NCI-H510A (cell line): ENCODE measurements at places on chromosomes 5 and 9.

DNA sequence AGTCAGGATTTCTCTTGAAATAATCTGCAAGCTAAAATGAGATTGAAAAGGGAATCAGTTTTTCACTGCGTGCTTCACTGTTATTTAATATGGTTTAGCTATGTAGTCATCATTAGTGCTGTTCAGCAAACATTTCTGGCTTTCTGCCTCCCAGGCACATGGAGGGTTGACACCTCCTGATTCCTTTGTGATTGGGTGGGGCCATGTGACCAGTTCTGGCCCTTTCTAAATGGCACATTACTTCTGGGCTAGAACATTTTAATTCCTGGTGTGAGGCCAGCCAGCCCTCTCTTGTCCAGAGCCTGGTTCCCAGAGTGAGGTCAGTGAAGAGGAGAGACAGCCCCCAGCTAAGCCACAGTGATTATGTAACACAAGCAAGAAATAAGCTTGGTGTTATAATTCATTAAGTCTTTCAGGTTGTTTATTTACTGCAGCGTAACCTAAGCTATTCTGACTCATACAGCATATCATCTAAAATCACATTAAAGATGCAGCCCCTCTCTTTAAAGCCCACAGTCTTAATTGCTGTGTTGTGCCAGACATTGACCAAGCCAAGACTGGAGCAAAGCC is 17.4 kb upstream of the ARSI start:
- no peak for DNase-seq

- no peak for DNase-seq
These were observed 53.6 kb downstream of the PDCD1LG2 start for GRCh38 chr9:5563886-5564285.

- no peak for DNase-seq
These were observed 215.5 kb downstream of the PDZD2 start for GRCh38 chr5:31854181-31855133.

DNA sequence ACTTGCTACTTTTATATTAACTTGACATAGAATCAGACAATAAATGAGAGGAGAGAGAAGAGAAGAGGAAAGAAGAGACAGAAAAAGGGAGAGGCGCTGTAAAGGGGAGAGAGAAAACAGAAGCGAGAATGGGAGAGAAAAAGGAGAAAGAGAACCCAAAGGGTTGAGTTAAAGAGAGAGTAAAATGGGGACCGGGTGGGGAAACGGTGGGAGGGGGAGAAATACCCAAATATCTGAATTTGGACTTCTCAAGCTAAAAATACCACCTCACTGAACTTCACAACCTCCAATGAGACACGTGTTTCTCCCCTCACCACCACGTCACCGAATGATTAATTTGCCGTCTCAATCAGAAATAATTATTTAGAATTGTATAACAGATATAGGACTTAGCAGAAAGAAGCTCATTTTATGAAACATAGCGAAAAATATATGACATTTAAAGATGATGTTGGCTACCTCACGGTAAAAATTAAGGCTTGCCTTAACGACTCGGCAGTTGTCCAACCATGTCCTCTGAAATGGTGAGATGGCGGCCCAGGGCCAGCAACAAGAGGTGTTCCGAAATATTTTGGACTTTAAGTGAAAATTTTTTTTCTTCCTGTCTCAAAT is 204.1 kb downstream of the MEF2C start:
- no peak for DNase-seq

GRCh38 chr5:68818057-68818695 is 275.6 kb upstream of the SLC30A5 start:
- no peak for DNase-seq

GRCh38 chr5:111122398-111122797 is 30.2 kb downstream of the WDR36 start:
- DNase-seq = no peak

DNA sequence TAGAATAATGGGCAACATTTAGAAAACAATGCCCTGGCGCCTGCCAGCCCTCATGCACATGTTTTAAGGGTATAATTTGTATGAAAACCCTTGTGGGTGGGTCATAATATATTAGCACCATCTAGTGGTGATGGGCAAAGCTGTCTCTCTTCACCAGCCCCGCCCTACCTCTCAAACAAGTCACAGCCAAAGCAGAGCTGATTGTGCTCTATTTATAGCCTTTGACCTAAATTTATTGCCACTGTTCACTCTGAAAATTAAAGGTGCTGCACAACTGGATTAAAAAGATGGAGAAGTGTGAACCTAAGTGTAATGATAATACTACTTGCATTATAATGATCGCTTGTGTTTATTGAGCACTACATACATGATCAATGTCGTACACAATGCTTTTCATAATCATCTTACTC is 131.9 kb upstream of the ANKH start:
- peak; percentile 47 for DNase-seq

DNA sequence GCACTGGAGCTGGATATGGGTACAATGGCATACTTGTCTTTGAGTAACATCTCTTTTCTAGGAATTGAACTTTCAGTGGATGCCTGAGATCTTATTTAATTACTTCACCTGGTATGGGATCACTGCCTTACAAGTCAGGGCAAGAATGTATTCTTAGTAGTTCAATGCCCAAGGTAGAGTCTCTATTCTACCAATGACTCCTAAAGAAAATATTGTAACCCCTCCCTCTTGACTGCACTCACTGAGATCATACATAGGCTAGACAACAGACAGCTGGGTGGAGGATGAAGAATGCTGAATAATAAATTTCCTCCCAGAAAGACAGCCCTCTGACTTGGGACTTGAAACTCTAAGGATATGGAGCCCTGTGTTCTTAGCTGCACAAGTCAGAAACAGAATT is 1216.3 kb upstream of the ACO1 start:
- DNase-seq = no peak

DNA sequence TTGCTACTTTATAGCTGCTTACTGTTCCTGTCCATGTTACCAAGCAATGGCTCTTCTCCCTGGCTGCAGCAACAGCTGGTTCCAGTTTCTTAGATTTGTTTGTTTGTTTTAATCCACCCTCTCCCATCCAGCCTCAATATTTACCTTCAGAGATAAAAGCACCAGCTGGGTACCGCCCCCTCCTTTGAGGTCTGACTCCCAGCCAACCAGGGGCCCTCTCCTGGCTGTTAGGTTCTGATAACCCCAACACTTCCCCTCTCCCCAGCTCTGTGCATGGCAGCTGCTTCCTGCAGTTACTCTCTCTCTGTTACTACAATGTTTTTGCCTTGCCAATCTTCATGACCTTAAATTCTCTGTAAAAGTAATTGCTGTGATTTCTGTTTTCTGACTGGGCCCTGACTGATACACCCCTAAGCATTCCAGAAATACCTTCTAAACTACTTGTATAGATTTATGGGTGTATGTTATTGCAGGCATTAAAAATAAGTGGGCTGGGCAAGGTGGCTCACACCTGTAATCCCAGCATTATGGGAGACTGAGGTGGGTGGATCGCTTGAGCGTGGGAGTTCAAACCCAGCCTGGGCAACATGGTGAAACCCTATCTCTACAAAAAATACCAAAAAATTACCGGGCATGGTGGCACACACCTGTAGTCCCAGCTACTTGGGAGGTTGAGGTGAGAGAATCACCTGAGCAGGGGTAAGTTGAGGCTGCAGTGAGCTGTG is 2.6 kb upstream of the GCNT1 start:
- DNase-seq = peak; percentile 92

GRCh38 chr5:108747774-108748400 is at the start of gene FER:
Gene FER, plus strand, starts transcription at chr5:108747897. Its CDS starts 50,286 bp downstream, at chr5:108798183.
- peak; percentile 5 for DNase-seq

GRCh38 chr9:78101247-78101646 is 69.6 kb upstream of the GNAQ start:
- DNase-seq = no peak

DNA sequence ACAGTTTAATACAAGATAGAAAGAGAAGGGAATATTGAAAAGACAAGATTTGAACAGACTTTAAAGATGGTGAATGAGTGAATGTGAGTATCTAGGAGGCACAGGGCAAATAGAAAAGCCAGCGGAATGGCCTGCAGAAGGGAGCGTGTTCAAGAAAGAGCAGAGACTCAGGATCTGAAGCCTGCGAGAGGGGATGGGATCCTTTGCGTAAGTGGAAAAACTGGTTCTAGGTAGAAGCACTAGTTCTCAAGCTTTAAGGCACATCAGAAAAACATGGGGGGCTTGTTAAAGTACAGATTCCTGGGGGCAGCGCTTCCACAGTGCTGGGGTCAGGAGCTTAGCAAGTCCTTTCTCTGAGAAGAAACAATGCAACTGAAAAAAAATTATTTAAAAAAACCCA is 94.8 kb upstream of the NFIL3 start:
- DNase-seq = no peak

- no peak for DNase-seq
These were observed 1146.9 kb downstream of the EFNA5 start for GRCh38 chr5:106523852-106524251.

GRCh38 chr9:21121595-21122251 is 19.9 kb downstream of the IFNW1 start:
- no peak for DNase-seq

DNA sequence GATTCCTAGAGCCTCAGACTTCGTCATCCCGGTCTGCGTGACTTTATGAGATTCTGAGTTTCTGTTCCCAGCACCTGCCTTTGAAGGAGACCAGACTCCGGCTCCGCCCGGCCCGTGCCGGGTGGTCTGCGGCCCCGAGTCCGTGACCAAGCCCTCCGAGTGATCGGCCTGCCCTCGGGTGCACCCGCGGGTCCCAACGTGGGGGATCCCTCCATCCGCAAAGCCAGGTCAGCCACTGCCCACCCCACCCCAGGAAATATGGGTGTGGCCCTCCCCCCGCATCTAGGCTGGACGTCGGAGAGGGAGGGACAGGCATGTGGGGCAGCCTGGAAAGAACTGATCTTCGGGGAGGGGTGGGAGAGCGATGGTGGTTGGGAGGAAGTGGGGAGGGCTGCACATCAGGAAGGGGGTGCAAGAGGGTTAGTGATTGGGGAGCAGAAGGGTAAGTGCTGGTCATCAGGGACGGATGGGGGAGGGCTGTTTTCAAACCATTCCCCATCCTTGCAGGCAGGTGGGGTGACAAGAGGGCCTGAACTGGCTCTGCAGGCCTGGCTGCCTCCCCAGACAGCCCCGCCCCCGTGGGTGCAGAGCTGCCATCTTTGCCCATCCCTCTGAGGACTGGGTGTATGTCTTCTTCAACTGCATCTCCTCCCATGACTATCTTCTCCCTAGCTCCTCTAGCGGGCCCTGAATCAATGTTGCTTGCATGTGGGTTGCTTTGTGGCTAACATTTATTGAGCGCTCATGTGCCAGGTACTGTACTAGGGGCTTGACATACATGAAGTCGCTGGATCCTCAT is 747 bp downstream of the LRSAM1 start:
- peak; percentile 73 for DNase-seq

DNA sequence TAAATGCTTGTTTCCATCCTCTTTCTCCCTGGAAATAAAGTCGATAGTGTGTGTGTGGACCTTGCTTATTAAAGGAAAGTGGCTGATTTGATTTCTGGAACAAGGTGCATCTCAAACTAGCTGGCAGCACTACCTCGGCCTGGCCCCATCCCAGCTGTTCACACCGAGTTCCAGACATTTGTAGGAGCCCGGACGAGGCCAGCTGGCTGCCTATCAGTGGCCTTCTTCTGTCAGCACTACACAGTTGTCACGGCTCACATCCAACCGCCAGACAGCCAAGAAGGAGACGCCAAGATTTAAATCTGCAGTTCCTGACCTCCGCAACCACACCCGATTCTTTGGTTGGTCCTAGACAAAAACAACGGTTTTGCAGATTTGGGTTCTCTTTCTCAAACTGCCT is 63.6 kb downstream of the PALM2AKAP2 start:
- no peak for DNase-seq

GRCh38 chr5:57405984-57406383 is 76.6 kb downstream of the ACTBL2 start:
- DNase-seq = no peak

GRCh38 chr9:34628656-34629490 is at the start of gene ARID3C:
Gene ARID3C, minus strand, starts transcription at chr9:34629066. Its CDS starts 1,052 bp downstream, at chr9:34628014.
- no peak for DNase-seq

DNA sequence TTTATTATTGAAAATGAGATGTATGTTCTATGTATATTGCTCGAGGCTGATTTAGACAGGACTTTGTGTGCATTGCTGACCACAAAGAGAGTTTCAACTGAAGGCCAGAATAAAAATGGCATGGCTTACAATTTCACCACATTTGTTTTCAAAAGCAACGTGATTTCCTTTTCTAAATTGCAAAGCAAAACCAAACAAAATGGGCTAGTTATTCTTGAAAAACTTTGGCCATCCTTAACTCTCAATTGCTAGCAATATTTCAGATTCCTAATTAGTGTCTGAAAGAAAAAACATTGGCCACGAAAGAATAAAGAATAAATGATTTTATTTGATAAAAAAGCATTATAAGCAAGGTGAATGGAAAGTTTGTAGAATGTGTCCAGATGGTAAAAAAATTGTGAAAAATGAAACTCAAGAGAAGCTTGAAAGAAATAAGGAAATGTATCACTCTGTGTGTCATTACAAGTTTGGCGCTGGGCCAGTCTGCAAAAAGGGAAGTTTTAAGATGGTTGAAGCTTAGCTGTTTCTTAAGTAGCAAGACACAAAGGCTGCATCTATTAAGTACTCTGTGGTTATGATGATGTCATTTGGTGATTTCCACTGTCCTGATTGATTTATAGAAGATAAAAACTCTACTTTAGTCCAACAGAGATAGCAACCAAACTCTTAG is 89.2 kb upstream of the PRLR start:
- no peak for DNase-seq

GRCh38 chr5:138000102-138000723 is 32.7 kb downstream of the FAM13B start:
- DNase-seq = no peak

GRCh38 chr5:91307048-91307447 is 76.1 kb downstream of the ARRDC3 start:
- DNase-seq = no peak

GRCh38 chr9:115369322-115369957 is 251.5 kb upstream of the TNC start:
- DNase-seq = no peak

- DNase-seq = no peak
These were observed 1990.5 kb downstream of the MAT2B start for GRCh38 chr5:165495829-165496380.

GRCh38 chr9:127168756-127169574 is 46.5 kb upstream of the ANGPTL2 start:
- DNase-seq = no peak

DNA sequence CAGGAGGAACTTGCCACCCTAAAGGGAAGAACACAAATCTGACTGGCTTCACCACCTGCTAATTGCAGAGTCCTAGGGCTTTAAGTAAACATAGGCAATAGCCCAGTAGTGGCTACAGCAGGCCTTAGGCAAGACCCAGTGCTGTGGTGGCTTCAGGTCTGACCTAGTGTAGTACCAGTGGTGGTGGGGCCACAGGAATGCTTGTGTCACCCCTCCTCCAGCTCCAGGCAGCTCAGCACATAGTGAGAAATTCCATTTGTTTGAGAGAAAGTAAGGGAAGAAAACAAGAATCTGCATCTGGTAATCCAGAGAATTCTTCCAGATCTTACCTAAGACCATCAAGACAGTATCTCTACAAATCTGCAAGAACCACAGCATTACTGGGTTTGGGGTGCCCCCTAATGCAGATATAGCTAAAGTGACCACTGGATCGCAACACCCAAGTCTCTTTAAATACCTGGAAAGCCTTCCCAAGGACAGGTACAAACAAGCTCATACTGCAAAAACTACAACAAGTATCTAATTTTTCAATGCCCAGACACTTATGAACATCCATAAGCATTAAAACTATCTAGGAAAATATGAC is 102.6 kb upstream of the TRPM3 start:
- DNase-seq = no peak

GRCh38 chr9:3880851-3881250 is 355.1 kb upstream of the RFX3 start:
- DNase-seq = no peak
